ENCODE measurements at places on chromosomes 6 and 20. TPM values are rescaled to one million over a fixed set of nuclear protein-coding genes. Genes with fewer than 3 reads are reported as not detected.
A peak's percentile ranks its signal among the peaks of the same experiment; 100 is the strongest.

DNA sequence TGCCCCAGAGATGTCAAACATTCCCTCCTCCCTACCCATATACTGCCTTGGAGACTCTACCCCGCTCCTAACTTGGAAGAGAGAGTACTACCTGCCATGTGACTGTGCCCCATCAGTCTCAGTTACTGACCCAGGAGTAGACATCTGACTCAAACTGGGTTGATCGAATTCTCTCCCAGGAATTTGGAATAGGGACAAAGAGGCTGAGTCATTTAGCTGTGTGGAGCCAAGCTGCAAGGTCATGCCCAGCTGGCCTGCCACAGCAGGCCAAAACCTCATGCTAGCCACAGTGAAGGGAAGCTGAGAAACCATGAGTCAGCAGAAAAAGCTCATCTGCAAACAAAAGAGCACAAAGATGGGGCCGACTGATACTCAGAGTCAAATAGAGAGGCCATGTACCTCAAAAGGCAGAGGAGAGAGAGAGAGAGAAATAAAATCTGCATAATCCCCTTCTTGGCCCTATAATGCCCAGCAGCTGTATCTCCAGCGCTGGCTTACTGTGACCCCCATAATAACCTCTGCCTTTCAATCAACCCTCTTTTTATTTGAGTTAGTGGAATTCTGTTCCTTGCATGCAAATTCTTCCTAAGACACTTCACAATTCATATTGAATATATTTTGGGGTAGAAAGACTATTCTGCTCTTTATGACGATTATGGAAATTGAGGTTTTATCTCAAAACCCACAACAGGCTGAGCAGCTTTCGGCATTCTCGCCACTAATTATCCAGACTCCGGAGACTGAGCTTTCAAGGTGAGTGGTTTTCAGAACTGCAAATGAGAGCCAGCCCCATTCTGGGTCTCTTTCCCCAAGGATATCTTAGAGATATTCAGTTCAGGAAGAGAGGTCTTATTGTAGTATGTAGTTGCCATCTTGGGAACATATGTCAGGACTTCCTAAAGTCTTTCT lies 21.4 kb upstream of the AKIRIN2 start:
- peak overlapping the region; percentile 15 for H3K4me3 ChIP-seq
- DNase-seq, result peak; percentile 98
- H3K27ac ChIP-seq, result no peak overlapping the region
- peaks cover 21% of the 10 kb centered on the region for H3K4me1 ChIP-seq
- H3K36me3 ChIP-seq, result no peaks in the 10 kb centered on the region
- H3K27me3 ChIP-seq, result no peaks in the 10 kb centered on the region

DNA sequence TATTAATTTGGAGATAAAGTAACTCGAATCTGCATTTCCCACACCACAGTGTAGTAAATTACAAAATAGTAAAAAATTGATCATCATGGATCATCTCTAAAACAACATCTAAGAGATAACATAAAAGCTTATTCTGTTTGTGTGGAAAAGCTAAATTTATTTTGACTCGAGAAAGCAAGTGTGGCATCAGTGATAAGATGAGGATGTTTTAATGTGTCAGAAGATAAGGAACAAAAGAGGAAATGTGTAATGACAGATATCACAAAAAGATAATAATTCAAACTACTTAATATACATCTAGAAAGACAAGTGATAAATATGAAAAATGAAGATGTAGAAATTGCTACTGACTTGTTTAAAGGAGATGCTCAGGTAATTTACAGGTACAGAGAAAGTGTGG lies 74.1 kb downstream of the DNAH8 start:
- H3K4me1 ChIP-seq, result peaks cover 6% of the 10 kb centered on the region
- DNase-seq, result no peak
- H3K27ac ChIP-seq, result no peak overlapping the region

DNA sequence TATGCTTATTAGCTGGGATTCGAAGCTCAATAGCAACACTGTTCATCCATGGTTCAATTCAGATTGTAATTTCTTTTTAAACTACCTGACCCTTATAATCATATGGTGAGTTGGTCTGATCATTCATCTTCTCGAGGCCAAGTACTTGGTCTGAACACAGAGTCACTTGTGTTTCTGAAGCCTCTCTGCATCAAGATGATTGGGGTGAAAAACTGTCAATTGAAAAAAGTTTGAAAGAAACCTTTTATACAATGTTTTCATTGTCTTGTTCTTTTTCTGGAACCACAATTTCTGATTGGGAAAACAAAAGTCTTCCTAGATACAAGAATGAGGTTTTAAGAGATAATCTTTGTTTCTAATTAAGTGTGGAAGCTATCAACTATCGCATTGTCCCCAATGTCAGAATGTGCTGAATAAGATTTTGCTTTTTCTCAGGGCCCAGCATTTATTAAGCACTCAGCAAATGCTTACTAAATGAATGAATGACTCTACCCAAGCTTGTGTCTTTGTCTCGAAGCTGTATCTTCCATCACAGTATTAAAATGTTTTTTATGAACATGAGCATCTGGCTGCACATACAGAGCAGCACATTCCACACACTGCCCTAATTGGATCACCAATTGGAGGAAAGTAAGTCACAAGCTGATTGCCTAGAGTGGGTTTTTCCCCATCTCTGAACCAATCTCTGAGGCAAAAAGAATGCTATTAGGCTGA lies 45.0 kb upstream of the MOXD1 start:
- H3K4me3 ChIP-seq, result no peak overlapping the region
- H3K36me3 ChIP-seq, result peaks cover 9% of the 10 kb centered on the region
- H3K4me1 ChIP-seq, result peaks cover 6% of the 10 kb centered on the region

DNA sequence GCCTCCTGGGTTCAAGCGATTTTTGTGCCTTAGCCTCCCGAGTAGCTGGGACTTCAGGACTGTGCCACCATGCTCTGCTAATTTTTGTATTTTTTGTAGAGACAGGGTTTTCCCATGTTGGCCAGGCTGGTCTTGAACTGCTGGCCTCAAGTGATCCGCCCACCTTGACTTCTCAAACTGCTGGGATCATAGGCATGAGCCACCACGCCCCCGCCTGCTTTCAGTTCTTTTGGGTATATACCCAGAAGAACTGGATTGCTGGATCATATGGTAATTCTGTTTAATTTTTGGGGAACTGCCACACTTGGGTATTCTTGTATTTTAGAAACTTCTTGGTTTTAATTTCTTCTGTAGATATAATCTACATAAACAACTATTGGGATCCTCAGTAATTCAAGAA lies 17.0 kb downstream of the CDS2 start:
- no peaks in the 10 kb centered on the region for H3K27me3 ChIP-seq
- no peak overlapping the region for H3K27ac ChIP-seq
- H3K4me3 ChIP-seq, result no peak overlapping the region
- H3K36me3 ChIP-seq, result no peaks in the 10 kb centered on the region

GRCh38 chr6:71410164-71410566 lies 121.6 kb downstream of the OGFRL1 start:
- H3K4me3 ChIP-seq, result no peak overlapping the region
- peaks cover 20% of the 10 kb centered on the region for H3K4me1 ChIP-seq
- no peaks in the 10 kb centered on the region for H3K27me3 ChIP-seq
- H3K36me3 ChIP-seq, result peaks cover 22% of the 10 kb centered on the region
- peak; percentile 23 for DNase-seq
- H3K27ac ChIP-seq, result no peak overlapping the region

The COL21A1 gene
- total RNA-seq, result 5.4 TPM

The SIM1 gene
- total RNA-seq, result not detected

The MUCL3 gene
- not detected for total RNA-seq

The YWHAB gene
- total RNA-seq, result 235 TPM

The SAMD5 gene
- total RNA-seq, result 2.3 TPM

The TREM1 gene
- 9.9 TPM for total RNA-seq
